ENCODE measurements at places on chromosomes 3 and 15. TPM values are rescaled to one million over a fixed set of nuclear protein-coding genes. Genes with fewer than 3 reads are reported as not detected.

IL12A gene
- not detected for total RNA-seq

UBA7 gene
- total RNA-seq: 112 TPM

DNA sequence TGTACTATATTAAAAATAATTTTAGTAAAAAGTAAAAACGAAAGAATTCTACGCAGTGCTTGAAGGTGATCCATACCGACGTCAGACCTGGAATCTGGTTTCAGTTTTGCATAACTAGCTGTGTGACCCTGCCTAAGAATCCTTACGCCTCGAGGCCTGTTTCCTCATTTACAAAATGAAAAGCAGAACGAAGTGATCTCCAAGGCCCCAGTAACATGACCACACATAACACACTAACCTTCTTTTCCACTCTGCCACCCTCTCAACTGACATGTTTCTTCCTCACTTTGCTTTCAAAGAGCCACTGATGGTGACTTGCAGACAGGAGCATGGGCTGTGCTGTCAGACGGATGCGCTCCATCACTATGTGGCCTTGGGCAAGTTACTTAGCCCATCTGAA, 4.8 kb downstream of the MESD start:
- peak; percentile 14 for DNase-seq

DNA sequence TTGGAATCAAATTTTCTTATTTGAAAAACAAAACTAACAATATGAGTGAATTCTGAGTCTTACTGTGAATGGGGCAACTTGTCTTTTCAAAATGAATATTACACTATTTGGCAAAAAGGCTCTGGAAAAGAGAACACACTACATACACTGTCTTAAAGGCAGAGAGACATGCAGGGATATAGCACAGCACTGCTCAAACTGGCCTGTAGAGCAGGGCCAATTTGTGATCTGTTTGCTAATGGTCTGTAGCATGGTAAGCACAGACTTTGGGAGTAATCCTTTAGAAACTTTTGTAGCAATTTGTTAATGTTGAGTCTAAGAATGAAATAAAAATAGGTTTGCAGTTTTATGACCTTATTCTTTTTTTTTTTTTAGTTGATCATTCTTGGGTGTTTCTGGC, 679.8 kb upstream of the SGO1 start:
- DNase-seq: no peak

GRCh38 chr15:51888593-51889195, 59.2 kb downstream of the TMOD3 start:
- no peak for DNase-seq

GRCh38 chr3:128577711-128578110, 72.9 kb downstream of the RPN1 start:
- no peak for DNase-seq

DNA sequence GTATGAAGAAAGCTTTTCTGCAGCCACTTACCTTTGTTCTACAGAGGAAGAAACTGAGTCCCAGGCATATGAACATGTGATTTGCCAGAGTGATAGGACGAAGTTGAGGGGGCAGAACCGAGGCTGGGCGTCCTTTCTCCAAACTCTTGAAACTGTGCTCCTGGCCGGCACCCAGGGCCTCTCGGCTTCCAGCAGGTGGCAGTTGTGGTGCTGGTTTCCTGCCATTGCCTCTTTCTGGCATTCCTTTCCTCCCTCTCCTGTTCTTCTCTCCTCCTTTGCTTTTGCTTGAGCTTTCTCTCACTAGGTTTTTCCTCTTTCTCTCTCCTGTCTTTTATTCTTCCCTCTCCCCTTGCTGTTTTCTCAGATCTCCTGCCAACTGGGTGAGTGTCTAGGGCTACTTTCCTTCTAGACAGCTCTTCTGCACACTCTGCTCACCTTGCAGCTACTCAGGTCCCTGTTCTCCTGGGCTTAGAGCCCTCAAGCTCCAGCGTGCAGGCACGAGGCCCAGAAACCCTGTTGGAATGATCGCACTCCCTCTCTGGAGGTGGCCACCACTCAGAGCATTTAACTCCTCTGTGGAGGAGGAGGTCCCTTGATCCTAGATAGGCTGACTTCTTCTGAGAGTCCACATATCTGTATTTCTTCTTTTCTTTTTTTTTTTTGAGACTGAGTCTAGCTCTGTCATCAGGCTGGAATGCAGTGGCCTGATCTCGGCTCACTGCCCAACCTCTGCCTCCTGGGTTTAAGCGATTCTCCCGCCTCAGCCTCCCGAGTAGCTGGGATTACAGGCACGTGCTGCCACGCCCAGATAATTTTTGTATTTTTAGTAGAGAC, 26.2 kb downstream of the TRAK1 start:
- peak; percentile 42 for DNase-seq

- DNase-seq: no peak
Measured at GRCh38 chr3:118186051-118186450, 848.6 kb downstream of the IGSF11 start.

- no peak for DNase-seq
Measured at GRCh38 chr15:37015451-37015850, 84.9 kb downstream of the MEIS2 start.

DNA sequence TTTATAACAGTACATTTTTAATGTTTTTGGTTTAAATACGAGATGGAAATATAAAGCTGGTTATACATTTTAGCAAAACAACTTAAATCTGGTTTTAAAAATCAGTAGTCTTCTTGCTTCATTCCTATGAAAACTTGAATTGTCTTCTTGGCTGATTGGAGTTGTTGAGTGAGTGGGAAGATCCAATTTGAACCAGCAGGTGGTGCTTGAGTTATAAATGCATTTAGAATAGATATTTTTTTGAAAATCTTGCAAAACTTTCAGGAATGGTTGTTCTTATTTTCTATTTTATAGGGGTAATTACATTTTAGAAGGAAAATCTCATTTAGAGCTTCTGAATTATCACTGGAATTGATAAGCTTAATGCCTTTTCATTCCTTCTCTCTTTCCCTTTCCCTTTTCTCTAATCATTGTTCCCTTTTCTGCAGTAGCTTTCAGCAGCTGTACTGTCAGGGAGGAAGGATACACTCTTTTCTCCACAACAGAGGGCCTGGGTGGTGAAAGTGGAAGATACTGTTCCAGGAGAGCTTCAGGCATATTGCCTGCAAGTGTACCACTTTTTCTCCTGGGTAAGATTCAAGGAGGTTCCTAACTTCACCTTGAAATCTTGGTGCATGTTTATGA, 335.6 kb downstream of the NLGN1 start:
- no peak for DNase-seq

- DNase-seq: no peak
Measured at GRCh38 chr3:166829896-166830295, 550.2 kb downstream of the ZBBX start.

DNA sequence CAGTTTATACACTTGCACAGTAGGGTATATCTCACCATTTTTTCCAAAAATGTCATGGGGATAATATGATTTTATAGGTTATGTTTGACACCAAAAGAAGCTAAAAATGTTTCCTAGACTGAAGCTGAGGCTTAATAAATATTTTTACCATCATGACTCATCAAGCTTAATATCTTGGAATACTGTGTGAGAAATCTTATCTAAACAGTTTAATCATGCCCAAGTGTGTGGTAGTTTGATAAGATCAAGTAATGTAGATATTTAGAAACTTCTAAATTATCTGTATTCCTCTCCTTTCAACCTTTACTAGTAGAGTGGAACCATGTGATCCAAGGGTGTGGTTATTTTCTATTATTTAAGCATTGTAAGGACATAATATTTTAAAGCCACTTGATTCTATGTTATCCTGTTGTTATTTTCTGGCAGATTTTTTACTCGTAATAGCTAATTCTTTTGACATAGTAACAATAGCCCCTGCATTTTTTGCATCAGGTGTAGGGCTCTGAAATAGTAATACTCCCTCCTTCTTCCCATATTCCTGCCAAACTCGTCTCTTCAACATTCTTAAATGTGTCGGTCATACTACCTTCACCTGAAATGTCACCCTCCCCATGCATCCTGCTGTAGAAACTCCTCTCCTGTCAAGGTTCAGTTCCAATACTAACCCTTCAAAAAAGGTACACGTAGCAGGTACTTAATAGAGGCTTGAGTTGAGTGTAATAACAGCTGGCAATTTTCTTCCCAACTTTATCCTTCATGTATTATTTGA, 729.6 kb downstream of the NLGN1 start:
- DNase-seq: no peak

DNA sequence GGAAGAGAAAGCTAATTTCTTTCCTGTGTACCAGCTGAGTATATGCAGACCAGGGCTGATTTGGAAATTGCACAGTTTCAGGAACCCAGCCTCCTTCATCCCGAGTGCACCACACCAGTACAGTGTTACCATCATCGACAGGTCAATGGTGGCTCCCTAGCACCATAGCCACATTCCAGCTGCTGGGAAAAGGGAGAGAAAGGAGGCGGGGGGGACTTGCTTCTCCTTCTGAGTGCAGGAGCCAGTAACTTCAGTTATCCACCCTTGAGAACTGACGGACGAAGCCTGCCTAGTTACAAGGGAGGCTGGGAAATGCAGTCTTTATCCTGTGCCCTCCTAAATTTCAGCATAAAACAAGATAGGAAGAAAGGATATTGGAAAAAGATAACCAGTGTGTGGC, 129.7 kb upstream of the PRICKLE2 start:
- DNase-seq: no peak

GRCh38 chr3:167031364-167032049, 348.6 kb downstream of the ZBBX start:
- no peak for DNase-seq

GRCh38 chr15:78414621-78415250, 23.3 kb upstream of the IREB2 start:
- DNase-seq: no peak

GRCh38 chr3:116038968-116039650, 406.2 kb downstream of the LSAMP start:
- DNase-seq: no peak

- DNase-seq: no peak
Measured at GRCh38 chr3:9201266-9201665, 48.2 kb downstream of the SRGAP3 start.
